ENCODE measurements at places on chromosomes 12 and 14. TPM values are rescaled to one million over a fixed set of nuclear protein-coding genes. Genes with fewer than 3 reads are reported as not detected.

Gene DENND5B
- total RNA-seq: 43.0 TPM

Gene RNF31
- 78.7 TPM for total RNA-seq

Gene SIX4
- 2.6 TPM for total RNA-seq

Gene IFNG-AS1
- total RNA-seq: not detected

Gene STXBP6
- total RNA-seq: 42.6 TPM

Gene ITGA7
- 118 TPM for total RNA-seq

Gene KLHL33
- 2.2 TPM for total RNA-seq

Gene MSI1
- total RNA-seq: not detected

Gene ABCD2
- total RNA-seq: 8.8 TPM

Gene SSPN
- 54.4 TPM for total RNA-seq
